ENCODE measurements at places on chromosomes 7 and 10.
A peak's percentile ranks its signal among the peaks of the same experiment; 100 is the strongest.

DNA sequence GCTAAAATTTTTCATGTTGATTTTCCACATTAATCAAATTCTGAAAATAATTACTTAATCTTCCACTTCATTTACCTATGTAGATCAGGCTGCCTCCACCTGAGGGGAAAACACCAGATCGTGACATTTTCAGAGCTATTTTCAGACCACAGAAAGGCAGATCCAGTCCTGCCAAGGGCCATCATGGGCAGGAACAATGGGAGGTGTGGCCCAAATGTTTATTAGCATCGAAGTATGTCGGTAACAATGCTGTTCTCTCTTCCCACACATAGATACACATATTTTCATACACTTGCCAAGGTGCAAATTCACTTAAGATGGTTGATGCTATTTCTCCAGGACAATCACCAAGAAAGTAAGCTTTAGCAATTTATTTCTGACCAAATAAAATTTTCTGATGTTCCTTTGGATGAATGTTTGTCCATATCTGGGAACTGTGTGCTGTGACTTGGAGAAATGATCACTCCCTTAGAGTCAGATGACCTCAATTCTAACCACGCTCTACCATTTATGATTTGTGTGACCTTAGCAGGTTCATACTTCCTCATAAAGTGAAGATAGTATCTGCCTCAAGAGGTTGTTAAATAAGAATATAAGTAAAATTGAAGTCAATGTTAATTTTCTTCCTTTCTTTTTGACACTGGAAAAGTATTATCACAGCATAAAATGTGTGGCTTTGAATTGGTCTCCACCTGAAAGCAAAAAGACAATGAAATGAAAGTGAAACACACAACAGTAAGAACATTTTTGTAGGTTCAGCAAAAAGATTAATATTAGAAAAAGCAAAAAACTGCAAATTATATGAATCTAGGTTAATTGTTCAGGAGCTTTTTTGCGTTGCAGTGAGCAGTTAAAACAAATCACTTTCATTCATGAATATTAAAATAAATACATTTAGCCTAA is 310.4 kb upstream of the PHF14 start:
- DNase-seq, result no peak

DNA sequence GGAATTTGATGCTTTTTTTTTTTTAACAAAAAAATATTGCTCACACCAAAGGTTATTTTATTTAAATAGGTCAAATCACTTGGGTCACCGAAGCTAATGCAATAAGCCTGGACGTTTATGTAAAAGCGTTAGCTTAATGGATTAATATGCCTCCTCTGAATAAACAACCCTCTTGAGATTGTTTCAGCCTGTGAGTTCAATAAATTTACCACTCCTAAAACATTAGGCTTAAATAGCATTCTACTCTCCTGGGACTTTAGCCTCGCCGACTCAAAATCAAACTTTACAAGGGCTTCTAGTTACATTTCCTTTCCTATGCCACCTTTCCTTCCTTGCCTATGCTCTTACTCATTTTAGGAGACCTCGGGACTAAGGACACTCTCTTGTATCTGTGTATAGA is 79.3 kb downstream of the DNAJB9 start:
- DNase-seq, result no peak

GRCh38 chr10:80769700-80770160 is 232.0 kb downstream of the SH2D4B start:
- DNase-seq, result no peak

- DNase-seq, result peak; percentile 62
These were observed 32.8 kb upstream of the RHEB start for GRCh38 chr7:151552352-151553028.

DNA sequence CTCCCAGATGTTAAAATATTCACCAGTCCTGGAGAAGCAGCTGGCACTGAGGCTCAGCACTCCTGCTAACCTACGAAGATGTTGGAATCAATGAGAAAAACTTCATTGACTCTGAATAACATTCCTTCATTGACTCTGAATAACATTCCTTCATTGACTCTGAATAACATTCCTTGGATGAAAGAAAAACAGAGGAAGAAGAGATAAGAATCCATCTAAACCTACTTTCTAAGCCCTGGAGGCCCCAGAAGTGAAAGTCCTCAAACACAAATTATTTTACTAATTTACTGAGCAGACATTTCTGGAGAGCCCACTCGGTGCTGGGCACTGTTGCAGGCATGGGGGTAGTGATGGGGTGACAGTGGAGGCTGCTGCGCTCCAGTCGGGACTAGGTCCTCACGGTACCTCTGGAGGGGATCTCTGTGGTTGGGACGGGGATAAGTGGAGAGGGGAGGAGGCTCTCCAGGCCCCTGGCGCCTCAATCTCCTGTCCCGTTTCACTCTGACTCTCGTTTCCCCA is 254.1 kb downstream of the WDR37 start:
- DNase-seq, result no peak

DNA sequence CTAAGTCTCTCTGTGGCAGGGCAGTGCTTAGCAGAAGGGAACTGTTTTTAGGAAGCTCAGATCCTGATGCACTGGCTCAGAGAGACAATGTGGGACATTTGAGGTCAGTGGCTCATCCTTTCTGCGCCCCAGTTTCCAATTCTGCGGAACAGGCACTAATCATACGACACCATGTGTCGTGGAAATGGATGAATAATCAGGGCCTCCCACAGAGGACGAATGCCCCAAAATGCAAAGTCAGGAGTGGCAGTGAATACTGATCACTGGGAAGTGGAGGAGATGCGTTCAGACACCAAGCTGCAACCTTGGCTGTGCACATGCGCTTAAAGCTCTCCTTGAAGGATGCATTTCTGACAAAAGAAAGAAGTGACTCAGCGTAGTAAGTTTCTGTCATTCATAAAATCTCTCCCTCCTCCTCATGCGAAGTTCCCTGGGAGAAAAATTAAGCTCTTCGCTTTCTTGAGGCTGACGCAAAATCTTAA is 21.9 kb upstream of the ECHDC3 start:
- DNase-seq, result no peak

- DNase-seq, result no peak
These were observed 14.3 kb upstream of the JCAD start for GRCh38 chr10:30073767-30074060.
